KBM-7 (cell line): ENCODE measurements at places on chromosomes 4 and X.
A peak's percentile ranks its signal among the peaks of the same experiment; 100 is the strongest.

GRCh38 chr4:6262847-6263487, 6.7 kb upstream of the WFS1 start:
- DNase-seq: no peak

DNA sequence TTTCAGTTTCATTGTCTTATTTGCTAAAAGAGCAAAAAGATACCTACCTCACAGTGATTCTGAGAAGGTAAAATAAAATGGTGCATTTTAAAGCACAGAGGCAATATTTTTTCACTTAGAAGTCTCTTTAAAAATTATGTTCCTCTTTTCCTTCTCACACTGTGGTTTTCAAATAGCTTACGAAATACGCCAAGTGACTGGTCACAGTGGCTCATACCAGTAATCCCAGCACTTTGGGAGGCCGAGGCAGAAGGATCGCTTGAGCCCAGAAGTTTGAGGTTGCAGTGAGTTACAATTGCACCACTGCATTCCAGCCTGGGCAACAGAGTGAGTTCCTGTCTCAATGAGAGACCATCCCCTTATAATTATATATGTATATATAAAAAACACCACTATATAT, 372.6 kb downstream of the FBXO8 start:
- DNase-seq: peak; percentile 52

DNA sequence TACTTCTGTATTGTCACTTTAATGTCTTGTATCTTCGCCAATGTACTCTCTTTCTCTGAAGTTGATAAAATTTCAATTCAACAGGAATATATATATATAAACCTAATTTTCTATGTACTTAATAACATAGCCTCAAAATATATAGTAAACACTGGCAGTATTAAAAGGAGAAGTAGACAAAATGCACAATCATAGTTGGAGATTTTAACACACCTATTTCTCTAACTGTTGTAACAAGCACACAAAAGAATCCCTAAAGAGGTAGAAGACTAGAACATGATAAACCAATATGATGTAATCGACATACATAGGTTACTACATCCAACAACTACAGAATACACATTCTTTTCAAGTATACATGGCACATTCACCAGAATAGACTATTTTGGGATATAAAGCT, 65.5 kb downstream of the ZNF81 start:
- no peak for DNase-seq

GRCh38 chr4:112510291-112511092, 5.5 kb downstream of the NEUROG2 start:
- no peak for DNase-seq

DNA sequence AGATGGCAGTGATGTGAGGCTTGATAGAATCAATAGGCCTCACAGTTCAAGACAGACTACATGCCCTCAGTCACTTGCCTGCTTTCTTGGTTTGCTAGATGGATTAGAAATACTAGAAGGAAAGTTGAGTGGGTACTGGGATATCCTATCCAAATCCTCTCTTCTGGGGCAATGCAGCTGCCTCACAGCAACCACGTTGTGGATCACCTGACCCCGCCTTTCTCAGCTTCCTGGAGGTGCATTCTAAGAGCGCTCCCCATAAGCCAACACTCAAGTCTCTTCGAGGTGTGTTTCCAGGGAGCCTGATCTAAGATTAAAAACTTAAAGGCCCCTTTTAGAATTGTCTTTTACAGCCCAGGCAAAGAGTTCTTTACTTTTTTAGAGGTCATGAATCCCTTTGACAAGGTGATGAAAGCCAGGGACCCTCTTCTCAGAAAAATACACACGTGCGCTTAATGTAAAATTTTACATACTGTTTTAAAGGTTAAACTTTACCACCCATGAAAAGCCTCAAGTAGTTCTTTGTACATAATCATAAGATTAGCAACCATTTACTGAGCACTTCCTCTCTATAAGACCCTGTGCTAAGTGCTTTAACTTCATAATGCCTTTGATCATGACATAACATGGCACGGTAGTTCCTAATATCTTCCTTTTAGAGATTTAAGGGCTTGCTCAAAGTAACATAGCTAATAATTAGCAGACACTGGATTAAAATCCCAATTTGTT, 840 bp upstream of the RPL34 start:
- DNase-seq: no peak

DNA sequence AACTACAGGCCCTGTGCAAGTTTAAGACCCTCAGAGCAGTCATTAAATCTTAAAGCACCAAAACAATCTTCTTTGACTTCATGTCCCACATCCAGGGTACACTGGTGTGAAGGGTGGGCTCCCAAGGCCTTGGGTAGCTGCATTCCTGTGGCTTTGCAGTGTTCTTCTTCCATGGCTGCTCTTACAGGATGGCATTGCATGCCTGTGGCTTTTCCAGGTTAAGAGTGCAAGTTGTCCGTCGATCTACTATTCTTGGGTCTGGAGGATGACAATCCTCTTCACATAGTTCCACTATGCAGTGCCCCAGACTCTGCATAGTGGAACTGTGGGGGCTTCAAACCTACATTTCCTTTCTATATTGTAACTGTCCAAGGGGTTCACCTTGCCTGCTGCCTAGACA, 494.5 kb downstream of the CFAP47 start:
- DNase-seq: no peak

DNA sequence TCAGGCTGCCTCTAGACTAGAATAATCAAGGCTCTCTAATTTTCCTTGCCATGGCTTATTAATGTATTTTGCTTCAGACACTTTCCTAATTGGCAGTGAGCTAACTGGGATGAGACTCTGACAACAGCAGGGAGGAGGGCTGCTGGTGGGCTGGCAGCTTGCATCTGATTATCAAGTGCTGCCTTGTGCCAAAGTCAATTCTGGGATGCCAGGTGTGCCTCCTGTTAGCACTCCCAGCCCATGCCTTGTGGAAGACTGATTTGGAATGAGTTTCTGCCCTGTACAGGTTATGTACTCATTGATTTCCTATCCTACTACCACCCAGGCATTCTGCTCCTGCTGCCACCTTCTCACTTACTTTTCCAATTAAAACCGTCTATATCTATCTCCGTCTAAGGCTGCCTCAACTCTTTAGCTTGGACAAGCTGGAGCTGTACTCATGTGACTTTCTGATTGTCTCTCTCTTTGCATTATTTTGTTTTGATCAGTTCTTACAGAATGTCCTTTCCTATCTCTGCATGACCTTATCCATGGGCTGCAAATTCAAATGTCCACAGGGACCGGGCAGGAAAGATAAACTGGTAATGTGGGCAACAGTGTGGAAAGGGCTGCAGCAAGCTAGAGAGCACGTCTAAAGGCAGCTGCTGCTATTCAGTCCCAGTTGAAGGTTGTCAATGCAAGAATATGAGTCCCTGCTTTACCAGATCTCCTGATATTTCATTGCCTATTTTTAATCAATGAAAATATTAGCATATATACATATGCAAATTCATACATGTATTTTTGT, 112.6 kb downstream of the GABRA2 start:
- DNase-seq: no peak

GRCh38 chr4:142983065-142983464, 137.0 kb upstream of the INPP4B start:
- no peak for DNase-seq

DNA sequence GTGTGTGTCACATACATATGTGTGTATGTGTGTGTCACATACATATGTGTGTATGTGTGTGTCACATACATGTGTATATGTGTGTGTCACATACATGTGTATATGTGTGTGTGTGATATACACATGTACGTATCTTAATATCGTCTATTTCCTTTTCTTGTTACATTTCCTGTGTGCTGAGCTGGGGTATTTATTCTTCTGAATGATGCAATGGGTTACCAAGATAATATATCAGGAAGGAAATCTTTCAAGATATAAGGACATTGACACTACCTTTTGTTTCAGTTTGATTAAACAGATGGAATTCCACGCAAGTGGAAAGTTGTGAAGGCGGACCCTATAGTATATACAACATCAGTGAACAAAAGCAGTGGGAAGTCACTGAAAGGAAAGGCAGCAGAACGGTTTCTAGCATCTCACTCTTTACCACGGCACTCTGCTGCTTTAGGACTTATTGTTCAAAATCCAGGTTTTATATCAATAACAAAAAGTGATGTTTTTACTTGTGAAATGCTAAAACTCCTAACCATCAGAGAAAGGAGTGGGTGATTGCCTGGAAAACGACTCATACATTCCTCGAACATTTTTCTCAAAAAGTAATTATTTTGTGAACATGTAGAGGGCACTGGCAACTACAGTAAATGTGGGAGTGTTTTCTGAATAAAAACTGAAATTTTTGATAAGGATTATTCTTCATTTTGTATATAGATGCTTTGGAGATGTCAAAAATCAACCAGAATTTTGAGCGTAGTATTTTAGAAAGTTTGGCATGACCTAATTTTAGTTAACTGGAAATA, 43.1 kb upstream of the IL21 start:
- no peak for DNase-seq

DNA sequence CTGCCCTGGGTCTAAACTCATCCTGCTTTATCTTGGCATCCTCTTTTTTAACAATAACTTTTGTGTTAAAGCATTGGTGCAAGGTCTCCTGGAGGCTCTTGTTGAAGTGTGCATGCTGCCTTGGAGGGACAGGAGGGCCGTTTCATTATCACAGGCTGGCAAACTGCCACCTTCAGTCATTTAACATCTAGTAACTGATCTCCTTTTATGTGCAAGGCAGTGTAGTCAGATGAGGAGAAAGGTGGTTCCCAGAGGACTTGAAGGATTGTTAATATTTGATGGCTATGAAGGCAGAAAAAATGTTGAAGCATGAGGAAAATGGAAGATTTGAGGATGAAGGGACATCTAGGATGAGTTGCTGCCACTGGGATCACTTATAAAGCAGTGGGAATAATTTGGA, 439.4 kb downstream of the RAPGEF2 start:
- DNase-seq: no peak

DNA sequence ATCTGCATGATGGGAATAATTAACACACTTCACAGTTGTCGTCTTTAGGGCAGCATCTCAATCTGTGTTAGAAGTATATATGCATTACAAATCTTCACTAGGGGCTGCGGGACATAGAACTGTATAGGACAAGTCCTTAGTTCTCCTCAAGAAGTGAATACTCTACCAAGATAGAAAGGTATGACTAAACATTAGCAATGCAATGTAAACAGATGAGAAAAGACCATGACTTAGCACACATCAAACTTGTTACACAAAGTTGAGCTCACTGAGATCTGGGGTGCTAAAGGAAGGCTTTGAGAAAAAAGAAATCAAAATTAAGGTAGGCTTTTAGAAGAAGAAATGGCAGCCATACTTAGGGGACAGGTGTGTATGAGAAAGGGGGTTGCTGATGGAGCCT, 182.1 kb upstream of the MAP3K15 start:
- DNase-seq: no peak

GRCh38 chrX:9690046-9690445, 75.6 kb downstream of the GPR143 start:
- no peak for DNase-seq

DNA sequence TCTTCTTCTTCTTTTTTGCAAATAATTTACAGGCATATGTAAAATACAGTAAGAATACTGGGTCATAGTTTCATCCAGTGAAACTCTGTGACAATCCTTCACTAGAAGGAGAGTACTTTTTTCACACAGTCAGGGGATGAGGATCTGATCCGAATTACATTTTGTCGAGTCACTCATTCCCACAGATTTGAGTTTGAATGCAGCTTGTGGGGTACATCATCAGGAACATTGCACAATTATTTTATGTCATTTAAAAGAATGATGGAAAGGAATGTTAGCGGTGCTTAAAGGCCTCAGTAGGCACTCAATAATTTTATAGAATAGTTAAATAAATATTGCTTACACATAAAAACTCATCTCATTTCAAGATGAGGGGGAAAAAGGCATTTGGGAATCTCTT, 88.6 kb downstream of the CHRNA9 start:
- no peak for DNase-seq

- peak; percentile 73 for DNase-seq
Observed at GRCh38 chrX:4547213-4547836, 833.9 kb upstream of the PRKX start.

DNA sequence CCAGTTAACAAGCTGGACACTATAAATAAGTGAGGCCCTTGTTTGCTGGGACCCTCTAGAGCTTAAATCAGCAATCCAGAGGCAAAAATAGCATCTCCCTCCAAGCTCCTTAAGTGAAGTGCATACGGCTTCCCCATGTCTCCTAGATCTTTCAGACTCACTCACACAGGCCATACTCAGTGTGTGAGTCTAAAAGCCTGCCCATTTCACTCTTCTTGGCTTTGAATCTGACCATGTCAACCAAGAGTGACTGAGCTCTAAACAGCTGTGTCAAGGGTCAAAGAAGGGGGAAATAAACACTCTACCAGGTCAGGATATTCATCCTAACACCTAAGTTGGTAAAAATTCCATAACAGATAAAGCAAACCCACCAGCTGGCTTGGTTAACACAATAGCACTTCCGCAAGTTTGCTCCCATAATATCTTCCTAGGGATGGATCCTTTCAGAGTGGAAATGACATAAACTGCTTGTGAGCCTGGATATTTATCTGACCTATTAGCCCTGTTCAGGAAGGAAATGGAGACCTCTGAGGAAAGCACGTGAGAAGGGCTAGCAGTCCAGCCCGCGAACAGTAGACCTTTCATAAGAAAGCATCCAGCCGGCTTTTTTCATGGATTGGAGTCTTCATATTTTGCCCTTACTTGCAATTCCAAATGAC, 65.6 kb downstream of the MID1 start:
- no peak for DNase-seq

- DNase-seq: no peak
Observed at GRCh38 chr4:167111622-167112021, 122.7 kb downstream of the SPOCK3 start.

DNA sequence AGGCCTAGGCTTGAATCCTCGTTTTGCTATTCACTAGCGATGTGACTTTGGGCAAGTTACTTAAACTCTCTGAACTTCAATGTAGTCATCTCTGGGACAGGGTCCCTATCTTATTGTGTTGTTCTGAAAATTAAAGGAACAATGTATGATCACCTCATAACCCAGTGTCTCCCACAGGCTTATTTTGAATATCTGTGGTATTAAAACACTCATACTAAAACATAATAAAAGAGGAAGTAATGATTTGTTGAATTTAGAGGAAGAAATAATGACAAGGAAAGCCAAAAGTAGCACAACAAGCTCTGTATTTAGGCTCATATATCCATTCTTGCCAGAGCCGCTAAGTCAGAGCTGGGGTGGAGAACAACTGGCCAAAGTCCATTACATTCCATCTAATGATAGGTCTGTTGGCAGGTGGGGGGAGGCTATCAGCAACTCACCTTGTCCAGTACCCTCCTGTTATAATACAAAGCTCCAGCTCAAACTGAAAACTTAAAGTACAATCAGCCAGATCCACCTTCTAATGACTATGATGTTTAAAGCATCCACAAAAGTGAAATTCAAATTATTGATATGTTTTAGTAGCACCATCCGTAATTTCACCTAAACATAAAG, 64.5 kb upstream of the LSM6 start:
- DNase-seq: no peak

DNA sequence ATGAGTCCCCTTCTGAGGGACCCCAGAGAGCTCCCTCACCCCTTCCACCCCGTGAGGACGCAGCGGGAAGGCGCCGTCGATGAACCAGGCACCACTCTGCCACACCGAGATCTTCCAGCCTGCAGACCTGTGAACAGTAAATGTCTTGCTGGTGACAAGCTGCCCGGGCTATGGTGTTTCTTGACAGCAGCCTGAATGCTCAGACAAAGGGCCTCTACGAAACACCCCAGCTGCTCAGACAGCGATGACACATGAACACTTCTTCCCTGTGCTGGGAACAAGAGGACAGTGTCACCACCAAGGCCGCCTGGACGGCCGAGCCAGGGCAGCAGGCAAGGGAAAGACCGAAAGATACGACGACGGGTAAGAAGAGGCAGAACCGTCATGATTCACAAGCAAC, 30.6 kb upstream of the GTPBP6 start:
- no peak for DNase-seq
